ENCODE measurements at places on chromosomes 11 and 22.

- DNase-seq, result no peak
Measured at GRCh38 chr11:134509381-134510232, 97.6 kb upstream of the B3GAT1 start.

- DNase-seq, result no peak
Measured at GRCh38 chr11:75565221-75565814, 3.3 kb downstream of the SERPINH1 start.

DNA sequence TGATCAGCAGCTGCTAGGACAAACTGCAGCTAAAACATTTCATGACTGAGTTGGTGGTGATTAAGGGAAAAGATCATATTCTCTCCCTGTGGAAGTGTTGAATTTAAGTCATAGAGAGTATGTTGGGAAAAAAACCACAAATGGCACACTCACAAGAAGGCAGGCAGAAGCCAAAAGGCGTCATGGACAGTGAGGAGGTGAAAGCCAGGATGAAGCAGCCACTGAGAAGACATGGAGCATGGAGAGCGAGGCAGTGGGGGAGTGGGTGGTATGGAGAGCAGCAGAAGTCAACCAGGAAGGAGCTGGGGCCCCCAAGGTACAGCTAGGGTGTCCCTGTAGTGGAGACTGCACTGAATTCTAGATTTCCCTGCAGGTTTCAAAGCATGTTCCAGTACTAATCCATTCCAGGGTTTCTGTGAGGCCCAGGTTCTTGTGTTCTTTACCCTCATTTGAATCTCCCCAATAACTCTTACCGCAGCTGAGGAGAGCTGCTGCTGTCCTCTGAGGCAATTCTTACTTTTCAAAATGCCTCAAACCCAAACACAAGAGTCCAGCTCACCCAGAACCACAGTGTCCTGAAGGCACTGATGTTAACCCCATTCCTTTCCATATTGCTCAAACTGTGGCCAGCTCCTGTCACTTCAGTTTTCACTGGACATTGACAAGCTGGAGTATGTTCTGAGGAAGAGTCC, 191.8 kb upstream of the E2F8 start:
- no peak for DNase-seq

GRCh38 chr11:76455331-76455730, 10.5 kb downstream of the EMSY start:
- DNase-seq, result no peak

DNA sequence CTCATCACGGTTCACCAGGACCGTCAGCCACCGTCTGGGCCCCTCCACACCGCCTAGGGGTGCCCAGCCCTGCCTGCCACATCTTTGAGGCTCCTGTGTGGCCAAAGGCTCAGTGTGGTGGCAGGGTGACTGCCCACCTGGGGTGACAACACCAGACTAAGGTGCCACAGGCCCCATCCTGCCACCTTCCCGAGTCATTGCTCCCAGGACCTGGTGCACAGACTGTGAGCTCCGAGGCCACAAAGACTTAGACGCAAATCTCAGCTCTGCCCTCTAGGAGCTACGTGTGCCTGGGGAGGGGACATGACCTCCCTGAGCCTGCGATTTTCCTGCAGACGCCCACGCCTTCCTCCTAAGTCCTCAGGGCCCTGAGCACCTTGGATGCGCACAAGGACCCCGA, 36.5 kb downstream of the KIAA0930 start:
- DNase-seq, result no peak

DNA sequence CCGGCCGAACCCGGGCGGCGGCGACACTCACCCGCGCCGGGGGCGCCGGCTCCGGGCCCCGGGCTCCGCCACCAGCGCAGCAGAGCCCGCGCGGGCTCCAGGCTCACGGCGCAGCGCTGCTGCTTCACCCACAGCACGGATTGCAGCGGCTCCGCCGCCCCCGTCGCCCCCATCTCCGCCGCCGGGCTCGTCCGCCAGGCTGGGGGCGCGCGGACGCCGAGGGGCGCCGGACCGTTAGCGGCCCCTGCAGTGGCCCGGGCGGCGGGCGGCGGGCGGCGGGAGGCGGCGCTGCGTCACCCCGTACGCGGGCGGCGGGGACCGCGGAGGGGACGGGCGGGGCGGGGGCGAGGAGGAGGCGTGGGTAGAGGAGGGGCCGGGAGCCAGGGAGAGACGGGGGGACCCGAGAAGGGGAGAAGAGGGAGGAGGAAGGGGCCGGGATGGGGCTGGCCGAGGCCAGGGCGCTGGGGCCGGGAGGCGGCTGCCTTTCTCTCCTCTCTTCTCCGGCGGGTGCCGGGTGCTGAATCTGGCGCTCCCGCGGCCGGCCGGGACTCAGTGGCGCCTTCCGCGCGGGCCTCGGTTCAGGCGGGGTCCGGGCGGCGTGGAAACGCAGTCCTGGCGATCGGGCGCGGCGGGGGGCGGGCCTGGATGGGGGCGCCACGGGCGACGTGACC, at the start of gene CERK:
Gene CERK (minus strand): TSS at position 277 of the 671 bp plus-strand sequence. CDS start 104 bp downstream, at position 173.
- DNase-seq, result no peak

DNA sequence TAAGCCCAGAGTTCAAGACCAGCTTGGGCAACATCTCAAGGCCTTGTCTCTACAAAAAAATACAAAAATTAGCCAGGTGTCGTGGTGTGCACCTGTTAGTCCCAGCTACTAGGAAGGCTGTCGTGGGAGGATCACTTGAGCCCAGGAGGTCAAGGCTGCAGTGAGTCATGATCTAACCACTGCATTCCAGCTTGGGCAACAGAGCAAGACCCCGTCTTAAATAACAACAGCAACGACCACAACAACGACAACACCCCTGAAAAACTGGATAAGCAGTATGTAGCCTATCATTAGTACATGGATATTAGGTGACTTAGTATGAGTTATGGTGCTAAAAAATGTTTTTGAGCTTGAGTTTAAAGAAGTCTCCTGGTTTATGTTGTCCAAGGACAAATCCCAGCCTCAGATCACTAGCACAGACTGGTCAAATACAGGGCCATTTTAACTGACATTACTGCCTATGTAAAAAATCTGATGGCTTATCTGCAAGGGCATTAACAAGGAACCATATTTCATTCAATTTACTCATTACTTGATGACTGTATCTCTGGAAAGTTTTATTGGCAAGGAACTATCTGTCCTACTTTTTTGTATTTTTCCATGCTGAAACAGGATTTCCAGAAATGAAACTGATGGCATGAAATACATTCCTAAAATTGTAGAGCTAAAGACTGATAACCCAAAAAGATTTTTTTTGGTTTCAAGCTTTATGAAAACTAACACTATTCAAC, 23.4 kb downstream of the C2CD3 start:
- DNase-seq, result no peak

GRCh38 chr11:112255067-112255720, 5.5 kb downstream of the PLET1 start:
- DNase-seq, result no peak

DNA sequence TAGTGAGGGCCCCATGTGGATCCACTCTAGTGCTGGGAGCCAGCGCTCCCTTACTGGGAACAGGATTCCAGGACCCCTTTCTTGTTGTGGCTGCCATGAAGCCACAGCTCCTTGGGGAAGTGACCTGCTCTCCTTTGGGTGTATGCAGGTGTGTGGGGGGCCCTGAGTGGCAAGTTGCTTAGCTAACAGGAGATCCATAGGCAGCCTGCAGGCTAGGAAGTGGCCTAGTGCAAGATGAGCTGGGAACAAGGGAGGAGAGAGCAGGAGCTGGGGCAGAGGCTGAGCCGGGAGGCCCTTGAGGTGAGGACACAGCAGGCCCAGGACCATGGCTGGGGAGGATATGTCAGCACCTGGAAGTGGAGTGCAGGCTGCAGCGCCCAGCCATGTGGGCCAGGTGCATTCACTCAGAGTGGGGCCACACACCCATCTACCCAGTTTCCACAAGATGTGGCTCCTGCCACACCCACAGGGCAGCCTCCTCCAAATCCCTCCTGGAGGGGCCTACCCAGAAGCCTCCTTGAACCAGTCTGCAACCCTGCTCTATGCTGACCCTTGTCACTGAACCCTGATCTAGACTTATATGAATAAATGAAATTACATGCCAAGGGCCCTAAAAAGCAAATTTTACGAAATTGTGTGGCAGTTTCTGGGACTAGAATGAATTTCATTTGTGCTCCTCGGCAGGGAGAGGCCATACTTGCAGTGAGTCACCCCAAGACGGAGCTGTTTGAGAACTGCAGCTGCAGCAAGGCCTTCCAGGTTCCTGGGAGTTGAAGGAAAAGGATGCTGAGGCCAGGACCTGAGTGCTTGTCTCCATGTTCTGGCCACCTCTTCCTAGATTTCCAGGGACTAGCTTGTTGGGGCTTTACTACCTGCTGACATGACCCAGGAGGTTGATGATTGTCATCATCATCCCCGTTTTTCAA, 3.2 kb downstream of the THAP7 start:
- DNase-seq, result no peak

GRCh38 chr11:97883086-97883485, 1137.7 kb upstream of the CNTN5 start:
- no peak for DNase-seq

DNA sequence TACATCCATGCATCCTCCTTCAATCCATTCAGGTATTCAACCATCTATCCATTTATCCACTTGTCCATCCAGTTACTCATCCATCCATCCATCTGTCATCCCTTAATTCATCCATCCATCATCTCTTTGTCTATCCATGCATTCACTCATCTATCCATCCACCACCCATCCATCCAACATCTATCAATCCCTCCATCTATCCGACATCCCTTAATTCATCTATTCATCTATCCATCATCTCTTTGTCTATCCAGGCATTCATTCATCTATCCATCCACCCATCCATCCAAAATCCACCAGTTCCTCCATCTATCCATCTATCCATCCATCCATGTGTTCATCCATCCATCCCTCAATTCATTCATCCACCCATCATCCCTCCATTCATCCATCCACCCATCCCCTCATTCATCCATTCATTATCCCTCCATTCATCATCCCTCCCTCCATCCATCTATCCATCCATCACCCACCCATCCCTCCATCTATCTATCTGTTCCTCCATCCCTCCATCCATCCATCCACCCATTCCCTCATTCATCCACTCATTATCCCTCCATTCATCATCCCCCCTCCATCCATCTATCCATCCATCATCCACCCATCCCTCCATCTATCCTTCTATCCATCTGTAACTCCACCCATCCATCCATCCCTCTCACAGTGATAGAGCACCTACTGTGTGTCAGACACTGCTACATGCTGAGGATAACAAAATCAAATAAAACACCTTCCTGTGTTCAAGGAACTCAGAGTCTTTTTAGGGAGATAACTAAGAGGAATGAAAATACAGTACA, 1.5 kb upstream of the MB start:
- no peak for DNase-seq

- DNase-seq, result no peak
Measured at GRCh38 chr22:29041408-29041807, 20.2 kb downstream of the C22orf31 start.

DNA sequence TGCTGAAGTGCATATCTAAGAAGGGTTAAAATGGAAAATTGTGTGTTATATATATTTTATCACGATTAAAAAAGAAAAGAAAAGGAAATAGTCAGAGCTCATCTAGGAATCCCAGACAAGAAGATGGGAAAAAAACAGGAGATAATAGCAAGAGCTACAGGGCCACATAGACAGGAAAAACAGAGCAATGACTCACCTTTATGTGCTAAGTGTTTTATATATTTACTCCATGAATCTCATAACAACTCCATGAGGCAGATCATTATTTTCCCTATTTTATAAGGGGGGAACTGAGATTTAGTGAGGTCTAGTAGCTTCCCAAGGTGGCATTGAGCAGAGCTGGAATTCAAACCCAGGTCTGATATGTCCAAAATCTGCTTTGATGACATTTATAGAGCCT, 18.1 kb upstream of the ELF5 start:
- no peak for DNase-seq

GRCh38 chr11:14544611-14545010, 24.4 kb upstream of the PSMA1 start:
- DNase-seq, result no peak

- no peak for DNase-seq
Measured at GRCh38 chr22:26399289-26399688, 29.8 kb upstream of the ASPHD2 start.

- no peak for DNase-seq
Measured at GRCh38 chr11:119845756-119846155, 116.8 kb upstream of the NECTIN1 start.

- no peak for DNase-seq
Measured at GRCh38 chr11:75677275-75677674, 8.4 kb upstream of the MAP6 start.

GRCh38 chr22:27003297-27003696, 345.9 kb downstream of the MIAT start:
- DNase-seq, result no peak

GRCh38 chr22:48666620-48667019, 1161.1 kb downstream of the BRD1 start:
- DNase-seq, result no peak

DNA sequence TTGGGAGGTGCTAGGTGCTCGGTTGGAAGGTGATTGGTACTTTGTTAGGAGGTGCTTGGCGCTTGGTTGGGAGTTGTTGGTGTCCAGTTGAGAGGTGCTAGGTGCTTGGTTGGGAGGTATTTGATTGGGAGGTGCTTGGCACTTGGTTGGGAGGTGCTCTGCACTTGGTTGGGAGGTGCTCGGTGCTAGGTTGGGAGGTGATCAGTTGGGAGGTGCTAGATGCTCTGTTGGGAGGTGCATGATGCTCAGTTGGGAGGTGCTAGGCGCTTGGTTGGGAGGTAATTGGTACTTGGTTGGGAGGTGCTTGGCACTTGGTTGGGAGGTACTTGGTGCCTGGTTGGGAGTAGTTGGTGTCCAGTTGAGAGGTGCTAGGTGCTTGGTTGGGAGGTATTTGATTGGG, 40.2 kb downstream of the LRP5 start:
- no peak for DNase-seq

DNA sequence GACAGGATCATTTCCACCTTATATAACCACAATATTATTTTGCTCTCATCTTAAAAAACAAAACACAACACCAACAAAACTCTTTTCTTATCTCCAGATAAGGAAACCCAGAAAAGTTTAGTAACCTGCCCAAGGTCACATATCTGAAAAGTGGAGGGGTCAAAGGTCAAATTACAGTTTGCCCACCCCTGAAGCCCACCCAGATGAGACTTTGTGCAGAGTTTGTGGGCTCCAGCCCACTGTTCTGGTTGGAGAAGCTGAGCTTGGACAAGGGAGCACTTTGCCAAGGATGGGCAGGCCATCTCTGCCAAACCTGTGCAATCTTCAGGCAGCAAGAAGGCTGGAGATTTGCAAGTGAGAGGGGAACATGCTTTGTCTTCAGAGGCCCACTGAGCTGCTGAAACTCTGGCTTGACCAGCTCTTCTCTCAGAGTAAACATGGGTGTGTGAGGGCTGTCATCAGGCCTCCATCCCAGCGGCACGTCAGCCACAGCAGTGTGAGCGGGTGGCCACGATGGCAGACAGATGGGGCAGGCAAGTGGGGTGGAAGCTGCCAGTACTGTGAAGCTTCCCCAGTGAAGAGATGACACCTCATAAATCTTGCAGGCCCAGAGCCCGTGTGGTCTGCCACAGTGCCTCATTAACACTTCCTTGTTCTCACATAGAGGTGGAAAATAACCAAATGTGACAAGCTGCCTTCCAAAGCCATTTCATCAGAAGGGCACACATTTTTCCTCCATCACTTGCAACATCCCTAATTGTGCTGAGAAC, 111.8 kb downstream of the CCDC81 start:
- DNase-seq, result no peak
